Stimulated activated CD8-positive, alpha-beta memory T cell treated with anti-CD3 and anti-CD28 coated beads, Interleukin-15, amount 100 ng/mL, for 1 hour (primary cell): ENCODE measurements at places on chromosomes 4 and X.

DNA sequence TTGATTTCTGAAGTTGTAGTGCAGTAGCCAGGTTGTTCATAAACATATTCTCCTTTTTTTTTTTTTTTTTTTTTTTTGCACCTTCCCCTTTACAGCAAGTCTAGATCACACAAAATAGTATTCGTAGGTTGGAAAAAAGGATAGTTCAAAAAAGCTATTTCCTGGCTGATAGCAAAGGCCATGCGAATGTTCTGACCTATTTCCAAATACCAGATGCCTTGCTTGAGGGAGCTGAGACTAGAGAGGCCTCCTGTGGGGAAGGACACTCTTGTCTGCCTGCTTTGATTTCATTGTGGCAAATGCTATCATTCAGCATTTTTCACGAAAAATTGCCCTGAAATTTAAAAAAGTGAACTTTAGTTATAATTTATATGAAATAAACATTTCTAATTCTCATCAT is 111.4 kb downstream of the MAD2L1 start:
- DNase-seq = no peak

DNA sequence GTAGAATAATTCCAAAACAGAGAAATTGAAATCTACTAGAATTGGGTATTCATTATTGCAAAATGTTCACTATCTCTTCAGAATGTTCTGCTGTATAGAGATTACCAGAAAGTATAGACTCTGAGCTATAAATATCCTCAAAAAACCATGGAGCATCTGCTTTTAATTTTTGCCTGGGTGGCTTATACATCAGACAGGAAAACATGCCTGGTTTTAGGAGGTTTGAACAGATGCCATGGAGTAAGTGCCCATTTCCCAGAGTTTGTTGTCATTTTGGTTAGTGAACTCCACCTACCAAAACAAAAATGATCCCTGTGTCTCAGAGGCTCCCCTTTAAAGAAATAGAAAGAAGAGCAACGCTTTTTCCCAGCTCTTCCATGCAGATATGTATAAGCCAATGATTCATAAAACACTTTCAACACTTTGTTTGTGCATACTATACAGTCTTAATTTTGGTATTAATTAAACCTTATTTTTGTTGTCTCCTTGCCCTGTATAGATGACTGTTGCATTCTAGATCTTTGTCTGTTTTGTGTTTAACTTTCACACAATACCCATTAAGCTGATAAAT is 68.7 kb downstream of the MEPE start:
- no peak for DNase-seq

DNA sequence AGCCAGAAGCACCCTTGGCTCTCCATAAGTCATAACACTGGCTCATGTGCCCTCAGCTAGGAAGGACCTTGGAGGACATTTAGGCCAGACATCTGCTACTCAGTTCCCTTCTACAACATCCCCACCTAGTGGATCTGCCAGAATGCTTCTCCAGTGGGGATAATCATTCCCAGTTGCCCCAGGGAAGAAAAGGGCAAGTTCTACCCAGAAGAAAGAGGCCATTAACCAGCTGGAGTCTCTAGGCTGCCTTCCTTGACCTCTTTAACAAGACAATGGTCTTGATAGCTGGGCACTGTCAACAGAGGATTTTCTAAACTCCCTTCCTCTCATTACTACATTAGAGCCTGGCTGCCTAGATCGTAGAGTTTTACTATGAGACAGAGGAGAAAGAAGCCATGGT is 42.0 kb downstream of the LGI2 start:
- DNase-seq = no peak

DNA sequence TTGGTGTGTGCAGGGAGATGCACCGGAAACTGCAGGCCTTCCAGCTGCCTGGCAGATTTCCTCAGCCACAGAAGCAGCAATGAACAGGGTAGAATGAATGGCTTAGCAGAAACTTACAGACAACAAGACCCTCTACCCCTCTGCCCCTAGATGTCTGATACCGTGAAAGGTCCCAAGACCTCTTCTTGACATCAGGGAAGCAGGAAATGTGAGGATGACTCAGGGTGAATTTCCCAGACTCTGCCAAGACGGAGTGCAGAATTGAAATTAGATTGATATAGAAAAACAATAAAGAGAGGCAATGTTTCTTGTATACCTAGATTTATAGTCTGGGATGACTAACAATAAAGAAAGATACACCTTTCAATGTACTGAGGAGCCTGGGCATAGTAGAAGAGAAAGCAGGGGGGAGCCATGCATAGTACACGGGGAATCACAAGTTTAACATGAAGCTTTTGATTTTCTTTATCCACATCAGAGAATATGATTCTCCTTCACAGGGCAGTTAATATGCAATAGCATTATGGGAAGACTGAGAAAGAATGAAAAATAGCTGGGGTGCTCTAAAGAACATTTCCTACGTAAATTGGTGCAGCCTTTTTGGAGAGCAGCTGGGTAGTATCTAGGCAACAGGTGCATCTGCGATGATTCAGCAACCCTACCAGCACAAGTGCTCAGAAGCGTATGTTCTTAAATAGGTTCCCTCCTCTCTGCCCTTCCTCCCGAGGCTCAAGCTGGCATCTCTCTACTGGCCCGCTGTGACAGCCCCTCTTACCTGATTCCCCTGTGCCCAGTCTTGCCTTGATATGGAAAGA is 18.3 kb upstream of the CXCR3 start:
- no peak for DNase-seq

- DNase-seq = no peak
Measured at GRCh38 chr4:28966982-28967381, 1753.2 kb upstream of the PCDH7 start.

DNA sequence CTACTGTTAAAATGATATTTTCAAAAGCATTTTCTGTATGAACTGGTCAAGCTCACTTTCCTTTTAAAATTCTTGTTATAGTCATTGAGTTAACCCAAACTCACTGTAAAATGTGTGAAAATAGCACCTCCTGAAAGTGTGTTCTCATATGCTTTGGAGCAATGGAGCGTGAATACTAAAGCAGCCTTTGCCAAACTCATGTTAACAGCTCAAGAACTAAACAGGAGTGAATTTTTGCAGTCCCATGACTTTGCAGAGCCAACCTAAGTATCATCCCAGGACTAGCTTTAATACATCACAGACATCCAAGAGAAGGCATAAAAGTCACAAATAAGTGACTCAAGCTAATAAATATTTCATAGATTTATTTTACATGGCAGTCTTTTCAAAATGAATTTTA is 2.3 kb downstream of the AMMECR1 start:
- DNase-seq = no peak

DNA sequence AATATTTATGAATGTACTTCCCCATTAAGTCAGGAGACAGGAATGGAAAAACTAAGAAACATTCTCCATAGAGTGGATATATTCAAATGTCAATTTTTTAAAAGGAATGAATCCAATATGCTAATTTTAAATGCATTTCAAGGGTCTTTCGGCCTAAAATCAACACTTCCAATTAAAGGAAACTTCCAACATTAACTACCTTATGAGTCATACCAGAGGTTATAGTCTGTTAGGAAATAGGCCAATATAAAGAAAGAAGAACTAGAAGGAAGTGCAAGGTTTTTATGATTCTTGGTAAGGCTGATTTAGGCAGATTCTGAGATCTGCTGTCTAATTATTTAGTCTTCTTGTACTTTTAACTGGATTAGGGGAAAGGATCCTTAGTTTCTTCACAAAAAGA is 260.1 kb upstream of the EDNRA start:
- no peak for DNase-seq

DNA sequence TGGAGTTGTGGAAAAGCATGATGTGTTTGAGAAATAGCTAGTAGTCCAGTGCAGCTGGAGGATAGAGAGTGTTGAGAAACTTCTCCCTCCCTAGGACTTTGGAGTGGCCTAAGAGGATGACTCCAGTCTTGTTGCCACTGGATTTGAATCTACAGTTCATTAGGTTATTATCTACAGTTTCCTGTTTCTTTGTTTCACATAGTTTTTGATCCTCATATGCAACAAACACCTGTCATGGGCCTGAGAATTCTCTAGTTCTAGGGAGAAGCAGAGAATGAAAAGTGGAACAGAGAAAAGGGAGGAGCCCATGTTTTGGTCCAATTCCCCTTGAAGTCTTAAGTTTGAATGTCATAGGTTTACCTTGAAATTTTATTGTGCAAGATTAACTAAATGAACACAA is 73.6 kb upstream of the TBC1D9 start:
- no peak for DNase-seq

- DNase-seq = no peak
Measured at GRCh38 chr4:78150543-78150864, 93.4 kb downstream of the FRAS1 start.
